ENCODE measurements at places on chromosomes 2 and 18. TPM values are rescaled to one million over a fixed set of nuclear protein-coding genes. Genes with fewer than 3 reads are reported as not detected.

The POTEJ gene
- not detected for total RNA-seq

The ZNF407 gene
- total RNA-seq: 2.6 TPM

The MALL gene
- 148 TPM for total RNA-seq

The PRKAG3 gene
- total RNA-seq: not detected

The HNMT gene
- total RNA-seq: 1.1 TPM

The CPO gene
- total RNA-seq: 0.05 TPM

The ABHD1 gene
- total RNA-seq: 1.6 TPM

The MZT2A gene
- total RNA-seq: 120 TPM

The CYTIP gene
- total RNA-seq: 0.08 TPM

The NBAS gene
- 15.6 TPM for total RNA-seq

The BCL11A gene
- total RNA-seq: 0.09 TPM

Measured in A549 treated with AZD2906 at 1 μM for 4 hours (cell line).